ENCODE measurements at places on chromosomes 6 and 20.

GRCh38 chr6:163986313-163986712 lies 571.8 kb downstream of the QKI start:
- DNase-seq: no peak

- no peak for DNase-seq
Observed at GRCh38 chr6:169230946-169231789, 22.5 kb downstream of the THBS2 start.

GRCh38 chr6:6384520-6384919 lies 64.1 kb upstream of the F13A1 start:
- no peak for DNase-seq

GRCh38 chr6:111002350-111002749 lies 20.5 kb downstream of the RPF2 start:
- DNase-seq: no peak

DNA sequence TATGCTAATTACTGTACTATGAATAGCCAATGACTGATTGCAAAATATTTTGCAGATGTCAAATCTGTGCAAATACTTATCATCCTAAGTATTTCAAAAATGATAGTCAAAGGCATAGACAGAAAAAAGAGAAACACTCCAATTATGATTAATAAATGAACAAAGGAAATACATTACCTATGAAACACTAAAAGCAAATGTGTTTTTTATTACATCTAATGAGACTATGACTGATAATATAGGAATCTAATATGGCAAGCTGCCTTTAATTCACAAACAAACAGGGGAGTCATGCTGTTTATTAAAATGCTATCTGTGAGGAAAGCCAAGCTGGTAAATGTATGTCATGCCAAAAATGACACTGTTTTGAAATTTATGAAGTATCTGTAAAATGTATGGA lies 713.2 kb upstream of the NRSN1 start:
- no peak for DNase-seq

- no peak for DNase-seq
Observed at GRCh38 chr6:165511807-165512206, 151.2 kb downstream of the PDE10A start.

Measured in CD14-positive monocyte (primary cell).